ENCODE measurements at places on chromosomes 7 and 10.
A peak's percentile ranks its signal among the peaks of the same experiment; 100 is the strongest.

GRCh38 chr10:91683975-91684374 lies 51.1 kb upstream of the PPP1R3C start:
- peak; percentile 64 for DNase-seq

GRCh38 chr10:130463876-130464364 lies 327.7 kb downstream of the GLRX3 start:
- DNase-seq, result no peak

GRCh38 chr7:28005847-28006231 lies 174.8 kb downstream of the JAZF1 start:
- DNase-seq, result no peak

DNA sequence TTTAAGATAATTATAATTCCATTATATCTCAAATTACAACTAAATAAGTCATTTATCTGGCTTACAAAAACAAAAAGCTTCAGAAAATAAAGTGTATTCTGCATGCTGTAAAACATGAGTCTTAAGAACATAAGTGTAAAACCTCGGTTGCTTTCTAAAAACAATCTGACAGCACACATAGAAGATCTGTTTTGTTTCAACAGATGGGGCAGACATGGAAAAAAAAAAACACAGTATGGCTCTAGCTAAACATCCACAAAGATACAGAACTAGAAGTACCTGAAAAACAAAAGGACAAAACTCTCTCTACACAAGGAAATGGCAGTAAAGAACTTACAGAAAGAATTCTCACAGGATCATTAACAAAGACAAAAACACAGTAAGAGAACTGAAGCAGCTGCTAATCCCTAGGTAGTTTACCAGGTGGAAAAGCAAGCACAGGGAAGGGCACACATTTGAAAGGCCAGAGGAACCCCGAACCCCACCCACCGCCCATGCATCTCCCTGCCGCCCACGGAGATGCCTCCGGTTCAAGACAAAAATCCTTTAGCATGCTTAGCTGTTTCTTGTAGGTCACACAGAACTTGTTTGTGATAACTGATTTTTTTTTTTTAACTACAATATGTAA lies 42.5 kb downstream of the DLD start:
- DNase-seq, result no peak

DNA sequence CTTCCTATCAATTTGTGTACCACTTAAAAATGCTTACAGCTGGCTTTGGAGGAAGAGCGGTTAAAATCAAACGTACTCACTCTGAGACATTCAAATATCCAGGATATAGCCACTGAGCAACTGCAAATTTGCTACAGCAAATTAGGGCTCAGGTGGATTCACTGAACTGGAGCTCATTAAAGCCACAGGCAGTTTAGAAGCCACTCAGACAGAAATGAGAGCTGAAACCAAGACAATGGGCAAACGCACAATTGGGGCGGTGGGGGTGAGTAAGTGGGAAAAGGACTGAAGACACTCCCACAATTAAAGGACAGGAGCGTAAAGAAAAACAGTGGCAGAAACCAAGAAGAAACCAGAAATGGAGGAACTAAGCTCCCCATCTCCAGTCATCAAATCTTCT lies 20.5 kb downstream of the MPP7 start:
- no peak for DNase-seq

DNA sequence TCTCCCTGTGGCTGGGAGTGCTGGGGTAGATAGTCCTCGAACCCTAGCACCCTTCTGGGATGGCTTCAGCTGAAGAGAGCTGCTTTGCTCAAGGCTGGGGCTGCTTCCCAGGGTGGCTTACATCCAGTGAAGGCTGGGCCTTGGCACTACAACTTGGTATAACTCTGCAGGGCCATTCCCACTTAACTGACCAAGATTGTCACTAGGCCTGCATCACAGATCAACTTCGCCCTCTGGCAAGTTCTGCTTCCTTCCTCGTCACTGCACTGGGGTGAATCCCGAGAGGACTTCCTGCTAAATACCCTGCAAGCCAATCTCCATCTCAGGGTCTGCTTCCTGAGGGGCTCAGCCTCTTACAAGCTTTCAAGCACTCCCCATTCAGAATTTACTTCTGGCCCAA lies 195.2 kb downstream of the DOCK4 start:
- no peak for DNase-seq

DNA sequence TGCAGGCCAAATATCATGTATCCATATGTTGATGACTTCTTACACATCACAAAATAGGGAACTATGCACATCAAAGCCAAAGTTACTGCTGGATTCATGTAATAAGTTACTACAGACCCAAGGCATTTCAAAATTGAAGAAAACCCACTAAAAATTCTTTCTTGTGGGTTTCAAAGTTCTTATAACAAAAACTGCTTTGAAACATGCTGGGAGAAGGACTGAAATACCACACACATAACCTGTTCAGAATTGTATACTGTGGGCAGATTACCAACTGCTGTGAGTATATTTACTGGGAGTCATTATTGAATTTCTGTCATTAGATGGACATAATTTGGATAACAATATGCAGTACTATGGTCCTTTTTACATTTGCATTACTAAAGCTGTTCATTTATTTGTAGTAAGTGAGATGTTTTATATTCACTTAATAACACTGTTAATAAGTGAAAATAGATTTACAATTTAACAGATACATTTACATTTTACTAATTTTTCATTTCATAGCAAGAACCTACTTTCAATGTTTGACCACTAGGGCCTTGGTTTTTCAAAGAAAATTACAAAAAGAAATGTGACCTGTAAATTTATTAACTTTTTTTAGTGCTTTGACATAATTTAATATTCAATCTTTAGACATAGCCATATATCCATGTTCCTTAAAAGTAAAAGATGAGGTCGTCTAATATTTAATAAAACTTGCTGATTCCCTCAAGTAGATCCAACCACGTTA lies 132.6 kb downstream of the MAGI2 start:
- no peak for DNase-seq

- no peak for DNase-seq
Observed at GRCh38 chr7:136275794-136276193, 298.6 kb upstream of the MTPN start.

- DNase-seq, result no peak
Observed at GRCh38 chr7:36283711-36284130, 105.9 kb upstream of the ANLN start.

DNA sequence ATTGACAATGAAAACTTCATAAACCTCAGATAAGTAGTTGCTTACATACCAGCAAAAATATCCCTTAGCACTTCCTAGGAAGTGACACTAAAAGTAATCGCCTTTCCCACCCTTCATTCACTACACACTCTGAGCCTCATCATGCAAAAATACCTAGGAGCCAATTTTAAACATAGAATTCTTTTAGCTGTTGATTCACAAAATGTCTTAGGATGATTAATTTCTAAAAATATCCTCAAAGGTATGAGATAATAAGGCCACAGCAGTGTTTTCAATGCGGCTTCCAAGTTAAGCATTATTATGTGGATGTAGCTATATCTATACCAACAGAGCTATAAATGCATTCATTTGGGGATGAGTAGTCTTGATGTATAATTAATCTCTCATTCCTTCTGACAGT lies 13.2 kb downstream of the DNAJC9 start:
- DNase-seq, result no peak

DNA sequence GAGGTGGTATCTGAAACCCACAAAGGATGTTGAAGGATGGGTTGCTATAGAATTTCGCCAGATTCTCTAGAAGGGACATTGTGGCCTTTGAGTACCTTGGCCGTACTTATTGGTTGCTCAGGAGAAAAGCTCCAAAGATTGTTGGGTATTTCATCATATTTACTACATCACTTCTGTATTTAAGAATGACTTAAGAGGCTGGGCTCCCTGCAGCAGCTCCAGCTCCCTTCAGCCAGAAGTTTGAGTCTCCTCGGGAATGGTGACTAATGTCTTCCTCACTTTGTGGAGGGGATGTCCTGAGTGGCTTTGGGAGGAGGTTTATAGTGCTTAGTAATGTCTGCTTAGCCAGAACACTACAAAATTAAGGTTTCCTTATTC lies 18.1 kb downstream of the MINDY4 start:
- DNase-seq, result peak; percentile 28

DNA sequence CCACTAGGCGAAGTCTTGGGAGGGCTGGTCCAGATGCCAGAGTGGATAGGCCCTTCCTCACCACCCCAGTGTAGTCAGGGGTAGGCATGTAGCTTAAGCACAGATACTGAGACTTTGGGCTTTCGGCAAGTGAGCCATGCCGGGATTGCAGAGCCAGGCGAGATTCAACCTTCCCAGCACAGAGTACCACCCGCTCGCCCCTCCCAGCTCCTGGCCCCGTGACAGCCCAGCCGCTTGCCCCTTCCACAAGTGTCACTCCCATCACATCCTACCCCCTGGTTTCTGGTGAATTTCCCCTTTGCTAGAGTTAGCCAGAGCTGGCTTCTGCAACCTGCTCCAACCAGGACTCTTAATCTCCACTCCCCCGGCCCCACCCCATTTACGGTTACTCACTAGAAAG lies 56.9 kb downstream of the ARHGAP22 start:
- DNase-seq, result no peak

GRCh38 chr7:82247814-82248433 lies 195.7 kb downstream of the CACNA2D1 start:
- DNase-seq, result no peak

DNA sequence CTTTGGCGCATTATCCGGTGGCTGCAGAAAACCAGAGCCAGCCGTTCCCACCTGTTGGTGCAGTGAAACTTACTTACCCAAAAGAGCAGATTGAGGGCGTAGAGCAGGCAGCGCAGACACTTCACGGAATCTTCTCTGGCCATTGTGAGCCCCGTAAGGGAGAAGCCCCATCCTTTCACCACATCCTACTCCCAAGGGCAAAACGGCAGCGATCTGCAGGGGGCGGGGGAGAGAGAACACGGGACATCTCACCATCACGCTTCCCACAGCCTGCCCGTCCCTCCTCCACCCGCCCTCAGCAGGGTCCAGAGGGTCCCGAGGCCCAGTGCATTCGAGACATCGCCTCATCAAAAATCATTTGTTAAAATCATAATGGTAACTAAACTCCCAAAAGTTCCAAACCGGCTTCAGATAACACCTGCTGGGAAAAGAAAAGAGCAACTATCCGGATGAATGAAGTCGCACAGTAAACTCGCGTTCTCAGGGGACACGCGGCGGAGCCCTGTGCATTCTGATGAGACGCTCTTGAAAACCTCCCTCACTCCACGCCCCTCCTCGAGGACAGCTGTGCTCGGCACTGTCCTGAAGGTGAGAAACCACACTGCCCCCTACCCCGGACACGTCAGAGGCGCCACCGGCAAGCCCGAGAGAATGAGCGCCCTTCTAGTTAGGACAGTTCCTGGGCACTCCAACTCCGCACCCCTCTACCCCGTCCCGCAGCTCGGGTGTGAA lies 1.2 kb downstream of the TSPAN12 start:
- no peak for DNase-seq

- DNase-seq, result no peak
Observed at GRCh38 chr7:42720991-42721796, 190.7 kb downstream of the C7orf25 start.

DNA sequence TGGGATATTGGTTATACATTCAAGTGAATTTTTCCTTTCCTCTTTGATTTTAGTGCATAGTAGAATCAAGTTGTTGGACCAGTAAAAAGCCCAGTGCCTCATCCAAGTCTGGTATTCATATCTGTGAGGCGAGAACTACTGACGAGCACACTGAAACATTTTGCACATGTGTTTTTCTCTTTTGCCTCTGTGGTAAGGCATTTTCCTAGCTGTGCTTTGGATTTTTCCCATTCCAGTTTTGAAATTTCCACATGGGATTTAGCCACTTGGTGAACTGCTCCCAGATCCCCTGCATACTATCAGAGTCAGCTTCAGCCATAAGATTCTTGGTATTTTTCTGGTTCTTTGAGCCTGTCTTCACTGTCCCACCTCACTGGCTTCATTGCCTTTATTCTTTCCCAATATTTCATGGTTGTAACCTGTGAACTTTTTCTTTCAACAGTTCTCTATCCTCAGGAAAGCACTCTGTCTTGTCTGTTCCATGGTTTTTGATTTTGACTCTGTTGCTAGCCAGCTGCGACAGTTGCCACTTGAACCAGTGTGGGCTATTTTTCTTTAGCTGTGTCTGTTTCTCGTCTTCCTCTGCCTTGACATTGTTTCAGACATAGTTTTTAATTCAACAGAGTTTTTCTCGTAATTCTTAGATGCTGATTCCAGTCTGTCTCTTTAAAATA lies 239.0 kb downstream of the REEP3 start:
- peak; percentile 63 for DNase-seq

DNA sequence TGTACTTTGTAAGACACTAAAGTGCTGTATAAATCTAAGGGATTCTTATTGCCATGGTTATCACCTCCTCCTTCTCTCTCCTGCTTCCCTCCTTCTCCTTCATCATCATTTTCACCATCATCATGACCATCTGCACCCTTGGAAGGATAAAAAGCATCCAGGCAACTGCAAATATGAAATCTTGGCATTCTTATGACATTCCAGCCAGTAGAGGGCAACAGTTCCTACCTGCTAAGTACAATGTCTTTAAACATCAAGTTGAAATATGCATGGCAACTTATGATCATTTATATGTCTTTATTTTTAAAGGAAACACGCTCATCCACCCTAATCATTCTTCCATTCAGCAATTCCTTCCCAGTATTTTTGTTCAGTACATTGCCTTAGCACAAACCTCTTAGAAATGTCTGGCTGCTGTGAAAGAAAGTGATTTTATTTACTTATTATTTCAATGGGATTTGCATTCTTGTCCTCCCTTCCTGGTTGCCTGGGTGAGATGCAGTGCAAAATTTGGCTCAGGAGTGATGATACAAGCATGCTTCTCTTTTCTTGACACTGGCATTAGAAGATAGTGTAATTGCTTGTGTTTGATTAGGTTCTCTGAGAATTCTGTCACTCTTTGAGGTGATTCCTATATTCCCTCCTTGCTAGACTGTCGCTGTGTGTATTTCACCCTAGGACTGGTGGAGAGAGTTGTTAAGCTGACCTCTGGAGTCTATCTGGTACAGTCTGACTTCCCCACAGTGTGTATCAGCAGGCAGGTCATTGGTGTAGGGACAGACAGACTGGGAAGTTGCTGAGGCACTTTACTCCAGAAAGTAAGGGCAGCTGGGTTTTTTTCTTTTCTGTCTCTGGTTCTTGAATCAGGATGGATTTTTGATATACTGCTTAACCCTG lies 188.5 kb upstream of the BMPER start:
- DNase-seq, result peak; percentile 28

GRCh38 chr7:113283861-113284260 lies 165.5 kb upstream of the SMIM30 start:
- no peak for DNase-seq

GRCh38 chr10:72720814-72721660 lies 29.1 kb downstream of the MCU start:
- no peak for DNase-seq

DNA sequence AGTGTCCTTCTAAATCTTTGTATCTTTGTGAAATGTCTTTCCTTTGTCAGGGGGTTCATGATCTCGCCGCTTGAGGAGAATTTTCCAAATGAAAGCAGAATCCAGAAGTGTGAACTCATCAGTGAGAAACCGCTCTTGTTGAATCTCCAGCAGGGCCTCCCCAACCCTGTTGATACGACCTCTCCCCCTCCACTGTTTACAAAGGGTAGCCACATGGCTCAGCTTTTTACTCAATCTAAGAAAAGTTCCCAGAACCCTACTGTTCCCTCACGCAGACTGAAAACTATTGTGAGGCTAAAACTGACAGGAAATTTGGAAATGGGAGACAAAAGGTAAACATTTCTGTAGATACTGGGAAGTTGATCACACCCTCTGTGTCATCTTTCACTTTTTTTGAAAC lies 73.9 kb downstream of the SEMA3C start:
- no peak for DNase-seq

Measured in fibroblast of skin of left quadriceps (primary cell).